ENCODE measurements at places on chromosomes 11 and 22.

DNA sequence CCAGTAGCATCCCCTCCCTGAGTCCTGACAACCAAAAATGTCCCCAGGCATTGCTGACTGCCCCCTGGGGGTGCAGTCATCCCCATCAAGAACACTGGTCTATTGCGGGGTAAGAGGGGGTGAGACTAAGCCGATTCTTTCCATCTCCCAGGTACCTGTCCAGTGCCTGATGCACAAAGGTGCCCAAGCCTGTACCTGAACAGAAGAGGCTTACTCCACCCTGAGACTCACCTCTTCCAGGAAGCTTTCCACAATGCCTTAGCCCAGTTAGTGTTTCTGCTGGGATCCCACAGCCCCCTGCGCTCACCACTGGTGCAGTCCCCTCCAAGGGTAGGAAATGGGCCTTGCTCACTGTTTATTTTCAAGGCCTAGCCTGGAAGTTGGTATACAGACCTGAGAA lies 22.9 kb downstream of the TPST2 start:
- no peak for DNase-seq

- no peak for DNase-seq
Measured at GRCh38 chr11:96199563-96200025, 143.4 kb downstream of the MAML2 start.

DNA sequence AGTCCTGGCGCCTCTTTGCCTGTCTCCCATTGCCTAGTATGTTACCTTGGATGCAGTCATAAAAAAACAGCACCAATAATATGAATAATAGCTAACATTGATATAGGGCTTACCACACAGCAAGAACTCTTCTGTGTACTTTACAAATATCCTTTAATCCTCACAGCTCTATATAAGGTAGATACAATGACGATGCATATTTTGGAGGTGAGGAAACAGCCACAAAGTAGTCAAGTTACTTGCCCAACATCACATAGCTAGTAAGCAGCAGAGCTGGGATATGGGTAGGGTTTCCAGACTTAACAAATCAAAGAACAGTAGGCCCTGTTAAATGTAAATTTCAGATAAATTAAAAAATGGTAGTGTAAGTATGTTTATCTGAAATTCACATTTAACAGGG lies 128.8 kb downstream of the ST3GAL4 start:
- no peak for DNase-seq

DNA sequence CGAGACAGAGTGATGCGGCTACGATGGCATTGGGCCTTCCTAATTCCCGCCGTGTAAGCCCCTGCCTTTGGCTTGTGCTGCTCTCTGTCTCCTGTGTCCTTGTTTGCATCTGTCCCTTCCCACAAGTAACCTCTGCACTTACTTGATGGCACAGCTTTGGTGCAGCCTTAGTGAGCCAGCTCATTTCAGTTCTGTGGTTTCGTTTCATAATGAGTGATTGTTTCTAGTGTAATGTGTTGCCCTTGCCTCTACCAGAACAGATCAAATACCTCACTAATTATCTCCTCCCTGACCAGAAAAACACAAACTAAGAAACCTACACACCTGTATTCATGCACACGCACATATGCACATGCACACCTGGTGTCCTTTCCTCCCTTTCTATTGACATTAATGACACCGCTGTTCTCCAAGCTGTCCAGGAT lies 58.8 kb downstream of the GRK3 start:
- DNase-seq: peak; percentile 4
